ENCODE measurements at places on chromosomes 4 and X.

- no peak for DNase-seq
These were observed 14.4 kb upstream of the PGRMC2 start for GRCh38 chr4:128301979-128302378.

DNA sequence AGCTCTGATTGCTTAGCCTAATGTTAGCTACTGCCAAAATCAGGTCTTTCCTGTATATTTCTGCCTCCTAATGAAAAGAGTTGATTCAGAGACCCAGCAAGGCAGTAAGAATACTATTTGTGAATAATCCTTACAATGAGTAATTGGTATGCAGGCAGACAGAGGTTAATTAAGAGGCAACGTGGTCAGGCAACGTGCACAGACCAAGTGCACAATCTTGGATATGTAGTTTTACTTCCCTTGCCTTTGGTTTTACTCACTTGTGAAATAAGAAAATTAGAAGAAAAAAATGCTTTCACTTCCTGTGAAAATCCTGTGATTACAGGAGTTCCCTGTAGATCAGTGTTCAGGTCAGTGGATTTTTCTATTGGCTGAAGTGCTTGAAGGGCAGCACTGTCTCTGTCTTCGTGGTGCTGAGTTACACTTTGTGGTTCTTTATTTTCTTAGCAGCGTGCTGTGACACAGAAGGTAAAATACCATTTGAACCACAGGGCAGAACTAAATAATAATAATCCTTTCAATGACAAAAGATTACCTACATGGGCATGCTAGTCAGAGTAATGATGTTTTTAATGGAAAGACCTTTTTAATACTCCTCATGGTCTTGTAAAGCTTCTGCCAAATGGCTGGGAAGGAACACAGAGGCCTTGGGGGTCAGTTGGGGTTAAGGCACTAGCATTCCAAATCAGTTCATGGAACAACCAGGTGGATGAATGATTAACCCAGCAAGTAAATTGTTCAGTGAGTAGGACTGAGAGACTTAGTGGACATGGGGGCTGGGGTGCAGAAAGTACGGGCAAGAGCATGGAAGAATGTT lies 430.9 kb downstream of the MAPK10 start:
- DNase-seq: no peak

- no peak for DNase-seq
These were observed 474.2 kb downstream of the GBA3 start for GRCh38 chr4:23166919-23167318.

GRCh38 chrX:22139822-22140221 lies 107.7 kb downstream of the PHEX start:
- no peak for DNase-seq

DNA sequence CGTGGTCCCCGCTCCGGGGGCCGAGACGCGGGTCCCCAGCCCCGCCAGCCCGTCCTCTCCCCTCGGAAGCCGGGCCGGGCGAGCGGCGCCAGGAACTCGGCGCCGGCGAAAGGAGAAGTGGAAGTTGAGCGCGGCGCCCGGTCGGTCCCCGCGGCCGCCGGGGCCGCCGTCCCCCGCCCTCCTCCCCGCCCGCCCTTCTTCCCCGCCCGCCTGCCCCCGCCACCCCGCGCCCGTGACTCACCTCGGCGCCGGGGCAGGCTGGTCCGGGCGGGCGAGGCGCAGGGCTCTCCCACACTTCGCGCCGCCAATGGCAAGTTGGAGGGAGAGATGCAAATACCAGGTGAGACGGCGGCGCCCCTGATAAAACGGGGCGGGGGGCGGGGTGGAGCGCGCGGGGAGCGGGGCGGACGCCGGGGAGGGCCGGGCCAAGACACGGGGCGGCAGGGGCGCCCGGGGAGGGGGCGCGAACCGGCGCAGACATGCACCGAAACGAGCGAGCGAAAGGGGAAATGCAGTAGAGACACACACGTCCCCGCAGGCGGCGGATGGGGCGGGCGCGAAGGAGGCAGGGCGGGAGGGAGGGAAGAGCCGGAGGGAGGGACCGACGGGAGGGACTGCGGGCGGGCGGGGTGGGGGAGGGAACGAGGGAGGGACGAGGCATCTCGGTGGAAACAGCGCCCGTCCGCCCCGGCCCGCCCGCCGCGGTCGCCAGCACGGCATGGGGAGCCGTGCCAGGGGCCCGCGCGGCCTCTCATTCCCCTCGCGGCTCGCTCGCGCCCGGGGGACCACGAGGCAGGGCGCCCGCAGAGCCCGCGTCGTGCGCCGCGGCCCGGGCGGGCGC lies at the start of gene ELF4:
Gene ELF4 (minus strand): TSS at position 119 of the 841 bp plus-strand sequence. CDS start 29,167 bp downstream, outside the sequence.
- DNase-seq: no peak

DNA sequence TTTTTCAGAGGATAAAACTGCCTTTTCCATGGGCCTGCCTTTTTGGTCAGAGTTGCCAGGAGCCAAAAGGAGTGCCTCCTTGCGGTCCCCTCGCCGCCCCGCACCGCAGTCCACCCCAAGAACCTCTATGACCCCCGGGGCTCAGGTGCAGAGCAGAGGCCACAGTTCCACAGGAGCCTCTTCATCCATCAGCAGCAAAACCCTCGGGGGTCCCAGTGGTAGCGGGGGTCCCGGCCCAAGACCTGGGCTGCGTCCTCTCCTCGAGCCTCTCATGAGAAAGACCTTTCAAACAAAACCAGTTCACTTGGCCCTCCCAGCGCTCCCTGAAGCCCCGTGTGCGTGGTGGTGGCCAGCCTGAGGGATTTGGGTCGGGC lies 16.8 kb downstream of the ZFYVE28 start:
- no peak for DNase-seq

DNA sequence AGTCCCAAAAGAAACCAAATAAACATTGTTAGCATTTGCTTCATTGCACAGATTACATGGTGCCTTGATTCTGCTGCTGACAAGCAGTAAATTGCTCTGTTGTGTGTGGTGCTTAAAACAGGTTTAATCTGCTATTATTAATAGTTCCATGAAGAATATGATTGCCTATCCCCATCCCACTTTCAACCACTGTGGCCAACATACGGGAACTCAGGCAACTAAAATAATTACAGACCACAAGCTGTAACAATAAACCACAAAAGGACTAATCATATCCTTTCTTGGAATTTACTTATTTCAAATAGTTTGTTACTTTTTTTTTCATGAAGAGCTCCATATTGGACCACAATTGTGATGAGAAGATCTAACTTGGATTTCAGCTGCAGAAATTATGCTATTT lies 131.5 kb downstream of the PACRGL start:
- no peak for DNase-seq

- DNase-seq: no peak
These were observed 174.8 kb downstream of the PDGFRA start for GRCh38 chr4:54403700-54404453.

GRCh38 chr4:86942185-86942666 lies 7.4 kb downstream of the AFF1 start:
- no peak for DNase-seq

DNA sequence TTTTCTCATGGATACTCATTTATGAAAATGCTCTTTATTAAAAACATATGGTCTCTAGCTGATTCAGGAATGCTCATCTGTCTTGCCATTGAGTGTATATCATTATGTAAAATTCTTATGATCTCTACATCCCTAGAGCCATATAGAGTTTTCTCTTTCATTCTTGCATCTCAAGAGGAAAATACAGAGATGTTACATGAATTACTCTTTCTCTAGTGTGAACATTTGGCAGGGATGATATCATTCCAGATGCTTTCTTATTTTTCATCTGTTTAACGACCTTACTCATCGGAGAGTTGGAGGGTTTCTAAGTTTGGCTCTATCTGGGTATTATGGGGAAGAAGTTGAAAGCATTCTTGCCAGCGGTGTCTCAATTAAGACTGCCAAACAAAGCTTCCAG lies 202.9 kb upstream of the SLC7A11 start:
- no peak for DNase-seq

Measured in activated CD4-positive, CD25-positive, alpha-beta regulatory T cell treated with anti-CD3 and anti-CD28 coated beads, Interleukin-2, amount 50 U/mL, for 72 hours (primary cell).